ENCODE measurements at places on chromosomes 12 and 14.

GRCh38 chr14:100503251-100503650 is 84.0 kb downstream of the BEGAIN start:
- DNase-seq: peak; percentile 95

DNA sequence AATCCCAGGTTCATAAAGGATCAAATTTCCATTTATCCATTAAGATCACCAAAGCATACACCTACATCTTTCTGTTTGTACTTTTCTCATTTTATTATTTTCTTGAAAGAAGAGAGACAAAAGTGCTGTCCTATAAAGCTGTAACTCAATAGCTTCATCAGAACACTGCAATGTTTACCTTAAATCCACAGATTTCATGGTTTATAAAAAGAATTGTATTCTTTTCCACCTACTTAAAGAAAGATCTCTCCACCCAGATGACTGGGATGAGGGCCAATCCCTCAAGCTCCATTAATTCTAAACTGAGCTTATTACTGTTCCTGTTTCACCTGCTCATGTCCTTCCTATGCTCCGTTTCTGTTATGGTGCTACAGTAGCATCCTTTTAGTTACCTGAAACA is 470.6 kb downstream of the BCAT1 start:
- DNase-seq: no peak

DNA sequence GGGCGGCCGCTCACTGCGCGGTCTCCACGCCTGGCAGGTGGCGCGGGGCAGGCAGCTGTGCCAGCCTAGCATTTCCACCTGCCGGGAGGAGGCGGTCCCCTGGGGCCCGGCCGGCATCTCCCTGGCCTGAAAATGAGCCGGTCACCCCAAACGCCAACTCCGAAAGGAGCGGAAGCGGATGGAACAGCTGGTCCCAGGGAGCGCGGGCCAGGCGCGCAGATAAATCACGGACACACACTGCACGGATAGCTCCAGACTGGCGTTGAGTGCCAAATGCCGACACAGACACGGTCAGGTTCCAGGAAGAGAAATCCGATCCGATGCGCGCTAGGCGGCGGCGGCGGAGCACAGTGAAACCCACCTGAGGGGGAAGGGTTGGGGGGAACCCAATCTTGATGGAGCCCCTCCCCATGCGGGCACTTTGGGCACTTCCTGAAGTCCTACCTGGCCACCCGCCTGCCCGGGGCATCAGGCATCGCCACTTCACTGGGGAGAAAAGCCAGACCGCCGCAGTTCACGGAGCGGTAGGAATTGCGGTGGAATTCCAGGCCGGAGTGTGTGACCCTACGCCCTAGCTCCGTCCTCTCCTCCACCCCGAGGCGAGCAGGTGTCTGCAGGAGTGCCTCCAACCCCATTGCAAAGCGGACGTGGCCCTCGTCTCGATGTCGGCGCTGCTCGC is 624 bp upstream of the PLEKHD1 start:
- DNase-seq: peak; percentile 84

- DNase-seq: no peak
Measured at GRCh38 chr12:120110550-120111501, 5.7 kb downstream of the RAB35 start.

GRCh38 chr12:21301-22189 is 45.0 kb upstream of the IQSEC3 start:
- no peak for DNase-seq

Data from NCI-H1417 (cell line).